ENCODE measurements at places on chromosomes 11 and 22.

DNA sequence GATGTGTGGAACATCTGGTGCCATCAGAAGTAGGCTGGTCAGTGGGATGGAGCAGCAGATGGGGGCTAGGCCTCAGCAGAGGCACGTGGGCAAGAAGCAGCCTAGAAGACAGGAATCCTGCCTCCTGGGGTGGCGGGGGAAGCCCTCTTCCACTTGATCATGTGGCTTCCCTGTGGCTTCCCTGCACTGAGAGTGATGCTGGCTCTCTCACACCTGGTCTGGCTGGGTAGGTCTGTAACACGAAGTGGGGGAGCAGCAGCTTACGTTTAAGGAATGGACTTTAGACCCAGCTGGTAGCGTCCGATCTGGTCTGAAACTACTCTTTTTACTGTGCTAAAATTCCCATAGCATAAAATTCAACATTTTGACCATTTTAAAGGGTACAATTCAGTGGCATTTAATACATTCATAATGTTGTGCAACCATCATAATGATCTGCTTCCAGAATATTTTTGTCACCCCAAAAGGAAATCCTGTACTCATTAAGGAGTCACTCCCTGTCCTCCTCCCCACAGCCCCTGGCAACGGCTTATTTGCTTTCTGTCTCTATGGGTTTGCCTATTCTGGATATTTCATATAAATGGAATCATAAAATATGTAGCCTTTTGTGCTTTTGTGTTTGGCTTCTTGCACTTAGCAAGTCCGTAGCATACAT is 21.7 kb downstream of the PTPN5 start:
- DNase-seq, result peak; percentile 19

DNA sequence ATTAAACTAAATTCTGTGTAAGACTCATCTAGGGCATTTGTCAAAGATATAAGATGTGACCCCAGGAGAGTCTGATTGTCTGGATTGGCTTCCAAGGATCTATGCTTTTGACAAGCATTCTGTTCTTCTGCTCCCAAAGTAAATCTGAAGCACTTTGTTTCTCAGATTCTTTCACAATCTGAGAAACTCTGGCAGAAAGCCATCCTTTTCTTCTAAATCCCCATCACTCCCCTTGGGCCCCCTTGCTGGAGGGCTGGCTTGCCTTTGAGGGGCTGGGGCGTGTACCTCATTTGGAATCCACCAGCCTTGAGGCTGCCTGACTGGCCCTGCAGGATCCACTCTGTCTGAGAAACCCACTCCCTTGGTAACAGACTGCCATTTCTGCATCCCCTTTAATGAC is 173.5 kb upstream of the CTSC start:
- no peak for DNase-seq

DNA sequence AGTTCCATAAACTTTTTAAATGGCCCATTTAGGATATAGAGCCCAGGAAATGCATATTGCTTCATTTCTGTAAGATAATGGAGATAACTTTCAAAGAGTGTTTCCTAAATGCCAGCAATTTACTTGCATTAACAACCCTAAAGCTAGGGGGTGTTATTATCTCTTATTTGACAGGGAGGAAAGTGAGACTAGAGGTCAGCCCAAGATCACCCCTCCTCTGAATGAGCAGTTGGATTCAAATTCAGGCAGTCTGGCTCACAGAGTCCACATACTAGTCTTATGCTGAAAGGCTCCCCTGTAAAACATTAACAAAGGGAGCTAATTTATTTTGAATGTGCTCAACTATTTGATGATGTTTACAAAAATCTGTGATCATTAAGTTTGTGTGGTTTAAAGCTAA is 49.9 kb upstream of the TRIM77 start:
- DNase-seq, result no peak

DNA sequence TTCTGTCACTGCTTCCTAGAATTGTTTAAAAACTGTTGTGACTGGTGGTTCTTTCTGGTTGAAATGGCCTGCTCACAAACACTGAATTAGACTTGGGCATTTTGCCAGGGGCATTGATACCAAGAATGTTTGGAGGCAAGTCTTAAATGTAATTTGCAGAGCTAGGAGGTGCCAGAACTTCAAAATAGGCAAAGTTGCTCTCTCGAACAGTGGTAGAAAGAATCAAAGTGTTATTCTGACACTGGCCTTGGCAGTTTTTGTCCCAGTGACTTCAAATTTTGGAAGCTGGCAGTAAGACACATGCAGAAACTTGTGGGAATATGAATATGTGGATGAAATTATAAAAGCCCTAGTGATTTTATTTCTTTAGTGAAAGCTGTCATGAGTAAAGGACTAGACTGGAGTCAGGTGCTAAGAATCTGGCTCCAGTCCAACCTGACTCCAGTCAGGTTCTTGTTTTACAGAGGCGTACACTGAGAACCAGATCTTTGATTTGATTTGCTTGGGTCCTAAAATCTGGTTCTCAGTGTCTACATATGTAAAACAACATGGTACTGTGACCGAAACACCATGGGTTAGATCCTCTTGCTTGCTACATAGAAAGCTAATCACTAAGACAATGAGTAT is 20.9 kb downstream of the SVIP start:
- DNase-seq, result no peak

- DNase-seq, result no peak
Measured at GRCh38 chr11:123174196-123175183, 20.6 kb downstream of the CLMP start.

GRCh38 chr22:42547562-42547961 is 6.2 kb upstream of the SERHL2 start:
- DNase-seq, result no peak

DNA sequence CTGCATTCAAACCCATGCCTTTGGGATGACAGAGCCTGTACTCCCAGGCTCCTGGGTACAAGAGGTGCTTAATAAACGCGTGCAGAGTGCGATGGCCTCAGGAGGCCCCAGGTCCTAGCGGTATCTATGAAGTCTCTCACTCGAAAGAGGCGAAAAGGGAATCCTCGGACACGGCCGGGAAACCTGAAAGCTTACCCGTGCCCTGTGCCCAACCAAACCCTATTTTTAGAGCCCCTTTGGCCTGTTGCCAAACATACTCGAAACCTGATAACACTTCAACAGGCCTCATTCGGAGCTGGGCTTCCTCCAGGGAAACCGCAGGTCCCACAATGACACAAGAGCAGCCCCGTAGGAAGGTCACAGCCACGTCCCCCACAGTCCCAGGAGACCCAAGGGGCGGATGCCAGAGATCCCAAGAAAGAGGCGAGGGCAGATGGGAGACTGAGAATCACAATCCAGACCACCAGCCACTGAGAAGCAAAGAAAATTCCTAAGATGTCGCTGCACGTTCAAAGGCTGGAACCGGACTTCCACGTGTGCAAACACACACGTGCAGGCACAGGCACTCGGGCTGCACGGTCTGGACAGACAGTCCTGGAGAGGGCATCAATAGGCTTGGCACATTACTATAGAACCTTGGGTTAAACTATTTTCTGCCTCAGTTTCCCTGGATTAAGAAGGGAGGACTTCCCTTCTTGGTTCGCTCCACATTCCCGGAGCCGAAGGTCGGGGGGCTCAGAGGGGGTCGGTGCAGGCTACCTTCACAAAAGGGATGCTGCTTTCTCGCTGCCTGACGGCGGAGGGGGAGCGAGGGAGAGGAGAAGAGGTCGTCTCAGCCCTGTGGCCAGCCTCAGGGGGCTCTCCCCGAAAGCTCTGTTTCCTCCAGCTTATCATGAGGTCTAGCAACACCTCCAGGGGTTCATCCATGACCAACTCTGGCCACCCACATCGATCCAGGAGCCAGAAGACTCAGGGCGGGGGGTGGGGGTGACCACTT is 8.2 kb downstream of the PDGFB start:
- DNase-seq, result peak; percentile 80

GRCh38 chr22:49967706-49968208 is 7.2 kb downstream of the PIM3 start:
- peak; percentile 67 for DNase-seq

- DNase-seq, result no peak
Measured at GRCh38 chr22:40363059-40363458, 7.3 kb upstream of the SGSM3 start.

DNA sequence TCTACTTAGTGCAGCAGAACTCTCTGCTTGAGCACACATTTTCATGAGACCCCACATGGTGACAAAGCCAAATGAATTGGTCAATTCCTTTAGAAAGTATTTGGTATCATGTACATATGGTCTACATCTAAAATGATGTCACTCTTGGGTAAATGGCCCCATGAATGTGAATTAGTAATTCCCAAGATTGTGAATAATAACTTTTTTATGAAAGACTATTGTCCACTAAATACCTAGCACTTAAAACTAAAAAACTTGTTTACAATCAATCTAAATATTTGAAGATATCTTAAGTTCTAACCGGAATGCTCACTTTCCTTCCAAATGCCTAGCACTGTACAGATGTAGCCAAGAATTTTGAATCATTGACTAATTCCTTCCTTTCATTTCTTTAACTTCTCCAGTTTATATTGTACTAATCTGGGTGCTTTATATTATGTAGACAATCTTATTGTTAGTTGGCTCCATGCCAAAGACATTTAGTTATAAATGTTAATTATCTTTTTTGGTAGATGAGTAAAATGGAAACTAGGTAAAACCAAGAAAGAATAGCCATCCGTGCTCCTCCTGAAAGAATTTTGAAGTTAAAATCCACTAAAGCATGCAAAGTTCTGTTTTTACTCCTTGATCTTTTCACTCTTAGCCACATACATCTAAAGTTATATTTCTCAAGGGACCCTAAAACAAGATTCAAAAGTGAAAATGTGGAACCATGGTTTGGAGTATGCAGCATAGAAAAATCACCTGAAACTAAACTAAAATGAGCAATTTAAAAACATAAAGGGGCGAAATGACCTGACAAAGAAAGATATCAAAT is 145.0 kb upstream of the ARHGAP20 start:
- no peak for DNase-seq

DNA sequence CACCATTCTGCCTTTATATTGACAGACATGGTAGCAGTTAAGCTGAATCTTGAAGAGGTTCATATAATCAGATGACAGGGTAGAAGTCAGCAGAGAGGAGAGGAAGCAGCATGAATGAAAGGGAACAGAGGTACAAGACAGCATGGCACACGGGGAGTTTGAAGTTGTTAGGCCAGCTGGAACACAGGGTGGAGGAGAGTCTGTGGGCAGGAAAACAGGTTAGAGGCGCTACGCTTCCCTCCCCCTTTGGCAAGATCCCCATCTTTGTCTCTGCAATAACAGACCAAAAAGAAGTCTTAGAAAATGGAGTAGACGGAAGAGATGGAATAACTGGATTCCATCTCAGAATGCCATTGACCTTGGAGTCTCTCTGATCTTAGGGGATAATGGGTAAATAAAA is 20.0 kb upstream of the NDUFC2 start:
- DNase-seq, result no peak

- peak; percentile 9 for DNase-seq
Measured at GRCh38 chr22:33579448-33580093, 340.7 kb downstream of the LARGE1 start.

DNA sequence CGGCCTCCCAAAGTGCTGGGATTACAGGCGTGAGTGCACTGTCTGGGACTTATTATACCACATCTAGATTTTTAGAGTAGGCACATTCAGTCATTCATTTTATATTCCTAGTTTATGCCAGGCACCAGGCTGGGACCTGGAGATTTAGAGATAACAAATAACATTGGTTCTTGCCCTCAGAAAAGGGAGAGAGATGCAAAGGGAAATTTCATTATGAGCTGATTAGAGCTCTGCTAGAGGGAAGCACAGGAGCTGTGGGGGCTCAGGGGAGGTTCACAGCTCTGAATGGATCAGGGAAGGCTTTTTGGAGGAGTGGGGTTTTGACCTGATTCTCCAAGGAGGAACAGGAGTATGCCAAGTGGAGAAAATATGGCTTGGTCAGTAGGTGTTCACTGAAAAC is 32.3 kb downstream of the MEI1 start:
- DNase-seq, result no peak

GRCh38 chr22:44338177-44338810 is 25.5 kb upstream of the SHISAL1 start:
- DNase-seq, result no peak

GRCh38 chr11:128862406-128862805 is 4.7 kb downstream of the KCNJ1 start:
- no peak for DNase-seq

GRCh38 chr11:46009647-46010046 is 87.2 kb downstream of the LARGE2 start:
- DNase-seq, result no peak
